ENCODE measurements at places on chromosomes 5 and 9.

DNA sequence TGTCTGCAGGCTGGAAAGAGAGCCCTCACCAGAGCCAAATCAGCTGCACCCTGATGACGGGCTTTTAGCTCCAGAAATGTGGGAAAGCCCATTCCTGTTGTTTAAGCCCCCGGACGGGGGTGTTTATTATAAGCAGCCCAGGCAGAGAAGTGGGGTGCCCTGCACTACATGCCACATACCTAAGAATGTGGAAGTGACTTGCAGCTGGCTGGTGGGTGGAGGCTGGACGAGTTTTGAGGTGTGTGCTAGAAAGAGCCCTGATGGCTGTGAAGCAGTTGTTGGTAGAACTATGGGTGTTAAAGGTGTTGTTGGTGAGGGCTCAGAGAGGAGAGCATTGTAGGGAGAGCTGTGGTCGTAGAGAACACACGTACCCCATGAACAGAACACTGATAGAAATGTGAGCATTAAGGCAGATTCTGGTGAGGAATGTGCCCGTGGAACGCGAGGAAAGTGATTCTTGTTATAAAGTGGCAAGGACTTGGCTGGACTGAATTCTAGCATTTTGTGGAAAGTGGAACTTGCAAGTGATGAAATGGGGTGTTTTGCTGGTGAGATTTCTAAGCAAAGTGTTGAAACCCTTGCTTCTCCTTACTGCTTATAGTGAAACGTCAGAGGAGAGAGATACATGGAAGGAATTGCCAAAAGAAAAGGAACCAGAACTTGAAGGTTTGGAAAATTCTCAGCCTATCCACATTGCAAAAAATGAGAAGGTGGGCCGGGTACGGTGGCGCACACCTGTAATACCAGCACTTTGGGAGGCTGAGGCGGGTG, 38.9 kb downstream of the AHRR start:
- DNase-seq = no peak

GRCh38 chr9:32348106-32348695, 36.2 kb upstream of the ACO1 start:
- no peak for DNase-seq

GRCh38 chr9:89185980-89186379, 7.4 kb upstream of the SHC3 start:
- DNase-seq = no peak

- no peak for DNase-seq
These were observed 613.5 kb downstream of the PDE4D start for GRCh38 chr5:59279979-59280378.

GRCh38 chr9:134353539-134353938, 27.3 kb downstream of the RXRA start:
- no peak for DNase-seq

All from hematopoietic multipotent progenitor cell treated with erythropoietin and hydrocortisone succinate and interleukin-3 and kit ligand, for 15 days (in vitro differentiated cells).